ENCODE measurements at places on chromosomes 2 and 18.

DNA sequence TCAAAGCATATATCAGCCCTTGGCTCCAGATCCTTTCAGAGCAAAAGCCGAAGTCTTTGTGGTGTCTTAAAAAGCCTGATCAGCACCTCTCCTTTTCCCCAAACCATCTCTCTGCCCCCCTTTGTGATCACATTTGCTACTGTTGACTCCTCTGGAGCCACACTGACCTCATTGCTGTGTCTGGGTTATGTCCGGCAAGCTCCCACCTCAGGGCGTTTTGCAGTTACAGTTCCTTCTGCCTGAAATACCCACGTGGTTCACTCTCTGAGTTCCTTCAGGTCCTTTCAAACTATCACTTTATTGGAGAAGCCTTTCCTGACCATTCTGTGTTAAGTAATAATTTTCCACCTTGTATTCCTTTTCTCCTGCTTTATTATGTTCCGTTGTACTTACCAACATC lies 11.8 kb downstream of the C2orf69 start:
- DNase-seq: no peak

GRCh38 chr2:217066510-217067270 lies 206.8 kb upstream of the TNP1 start:
- DNase-seq: no peak

GRCh38 chr2:127674241-127675209 lies 805 bp downstream of the LIMS2 start:
- no peak for DNase-seq

DNA sequence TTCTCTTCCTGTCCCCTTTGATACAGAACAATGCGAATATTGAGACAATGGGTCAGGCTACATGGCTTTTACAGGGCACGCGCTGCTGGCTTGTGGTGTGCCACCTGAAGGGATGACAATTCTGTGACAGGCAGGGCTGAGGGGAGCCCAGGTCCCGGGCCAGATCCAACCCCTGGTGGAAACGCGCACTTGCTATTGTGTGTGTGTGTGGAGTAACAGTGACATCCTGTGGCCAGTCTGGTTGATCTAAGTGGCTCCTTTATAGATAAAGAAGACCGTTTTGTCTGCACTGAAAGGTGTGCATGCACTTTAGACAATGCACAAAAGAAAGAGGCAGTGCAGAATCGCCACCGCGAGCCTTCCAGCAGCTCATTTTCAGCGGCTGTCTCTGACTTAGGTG lies 273.6 kb downstream of the HRH4 start:
- no peak for DNase-seq

DNA sequence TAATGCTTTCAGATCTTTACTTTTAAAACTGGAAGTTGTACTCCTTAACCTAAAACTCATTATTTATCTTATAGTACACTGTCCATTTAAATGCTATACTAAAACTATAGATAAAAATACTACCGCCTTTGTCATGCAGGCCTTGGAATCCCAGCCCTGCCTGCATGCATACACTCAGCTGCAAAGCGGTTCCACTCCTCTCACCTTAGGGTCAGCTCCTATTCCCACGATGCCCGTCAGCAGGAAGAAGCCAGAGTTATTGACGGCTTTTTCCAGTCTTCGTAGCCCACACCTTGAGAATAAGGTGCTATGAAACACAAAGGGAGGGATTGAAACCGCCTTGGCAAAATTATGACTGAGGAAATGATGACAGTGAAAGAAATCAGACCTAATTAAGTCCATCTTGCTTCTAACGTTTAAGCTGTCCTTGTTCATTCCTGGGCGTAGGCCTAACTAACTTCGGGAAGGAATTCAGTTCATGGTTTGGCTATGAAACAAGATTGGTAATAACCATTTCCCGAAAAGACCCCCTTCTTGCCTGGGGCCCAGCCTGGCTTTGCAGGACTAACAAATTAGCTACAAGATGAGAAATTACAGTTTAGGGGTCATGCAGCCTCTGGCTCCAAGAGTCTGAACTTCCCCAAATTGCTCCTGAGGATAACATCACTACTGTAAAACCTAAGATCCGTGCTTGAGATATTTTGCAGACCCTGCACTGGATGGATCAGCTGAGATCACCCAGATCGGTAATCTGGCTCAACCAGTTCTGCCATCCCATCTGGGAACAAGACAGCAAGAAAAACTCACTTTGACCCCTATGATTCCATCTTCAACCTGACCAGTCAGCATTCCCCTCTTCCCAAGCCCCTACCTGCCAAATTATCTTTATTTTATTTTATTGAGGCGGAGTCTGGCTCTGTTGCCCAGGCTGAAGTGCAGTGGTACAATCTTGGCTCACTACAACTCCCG lies 17.1 kb downstream of the EPB41L5 start:
- DNase-seq: peak; percentile 66

Data from fibroblast of skin of abdomen (primary cell).